CD8-positive, alpha-beta T cell (primary cell): ENCODE measurements at places on chromosomes 2 and 18.

GRCh38 chr2:226585130-226585561 lies 214.5 kb downstream of the IRS1 start:
- DNase-seq: no peak

GRCh38 chr2:25490217-25490616 lies 148.5 kb upstream of the DNMT3A start:
- DNase-seq: no peak

DNA sequence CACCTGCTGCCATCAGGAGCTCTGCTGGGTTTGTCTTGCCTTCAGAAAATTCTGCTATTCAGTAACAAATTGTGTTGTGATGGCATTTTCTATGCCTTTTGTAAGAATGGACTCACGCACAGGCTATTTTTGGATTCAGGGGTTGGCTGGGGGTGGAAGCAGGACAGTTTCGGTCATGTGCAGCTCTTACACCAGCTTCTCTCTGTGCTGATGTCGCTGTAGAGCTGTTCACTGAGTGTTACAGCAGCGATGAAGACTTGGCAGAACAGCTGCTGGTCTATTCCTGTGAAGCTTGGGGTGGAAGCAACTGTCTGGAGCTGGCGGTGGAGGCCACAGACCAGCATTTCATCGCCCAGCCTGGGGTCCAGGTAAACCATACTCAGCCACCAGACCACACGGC lies 49.2 kb downstream of the TRPM8 start:
- no peak for DNase-seq

GRCh38 chr2:9554921-9555296 lies 721 bp downstream of the ADAM17 start:
- peak; percentile 68 for DNase-seq

DNA sequence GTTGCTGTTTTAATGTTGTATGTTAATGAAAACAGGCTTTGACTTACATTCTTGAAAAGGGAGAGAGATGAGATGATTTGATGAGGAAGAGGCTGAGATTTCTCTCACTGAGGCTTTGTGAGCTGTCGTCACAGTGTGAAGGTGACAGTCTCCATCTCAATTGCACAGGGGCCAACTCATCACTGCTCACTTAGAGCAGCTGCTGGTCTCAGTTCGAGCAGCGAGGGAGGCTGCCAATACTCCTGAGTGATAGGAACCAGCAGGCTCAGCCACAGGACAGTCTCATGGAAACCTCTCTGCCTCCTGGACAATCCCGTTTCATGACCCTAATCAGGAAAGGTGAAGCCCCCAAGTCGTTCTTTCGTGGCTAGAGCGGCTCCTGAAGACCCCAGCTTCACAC lies 170.7 kb upstream of the SOX11 start:
- DNase-seq: no peak

DNA sequence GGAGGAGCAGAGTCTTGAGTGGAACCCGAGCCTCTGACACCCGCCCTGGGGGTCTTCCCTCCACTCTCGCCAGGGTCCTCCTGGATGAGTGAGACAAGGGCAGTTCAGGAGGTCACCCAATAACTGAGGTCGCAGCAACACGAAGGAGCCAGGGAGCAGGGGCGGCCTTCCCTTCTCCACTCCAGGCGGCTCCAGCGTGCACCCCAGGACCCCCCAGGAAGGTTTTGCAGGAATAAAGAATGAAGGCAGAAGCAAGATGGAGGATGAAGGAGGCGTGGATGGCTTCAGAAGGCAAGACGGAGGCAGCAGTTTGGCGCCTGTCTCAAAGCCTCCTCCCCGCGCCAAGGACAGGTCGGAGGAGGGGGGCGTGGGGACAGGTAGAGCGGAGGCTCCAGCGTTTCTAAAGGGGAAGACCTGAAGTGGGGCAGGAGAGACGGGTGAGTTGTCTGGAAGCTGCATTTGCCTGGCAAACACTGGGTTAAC lies 579 bp upstream of the ITM2C start:
- DNase-seq: no peak

- DNase-seq: no peak
These were observed 151.1 kb downstream of the SMAD2 start for GRCh38 chr18:47779381-47779780.

GRCh38 chr2:238816291-238816690 lies 31.6 kb upstream of the TWIST2 start:
- DNase-seq: no peak

- DNase-seq: no peak
These were observed 185.9 kb upstream of the FOSL2 start for GRCh38 chr2:28206762-28207161.

GRCh38 chr2:221501210-221501882 lies 70.8 kb downstream of the EPHA4 start:
- no peak for DNase-seq

GRCh38 chr2:120517751-120518469 lies 172.0 kb downstream of the INHBB start:
- DNase-seq: no peak

GRCh38 chr2:226405465-226405864 lies 394.2 kb downstream of the IRS1 start:
- no peak for DNase-seq

DNA sequence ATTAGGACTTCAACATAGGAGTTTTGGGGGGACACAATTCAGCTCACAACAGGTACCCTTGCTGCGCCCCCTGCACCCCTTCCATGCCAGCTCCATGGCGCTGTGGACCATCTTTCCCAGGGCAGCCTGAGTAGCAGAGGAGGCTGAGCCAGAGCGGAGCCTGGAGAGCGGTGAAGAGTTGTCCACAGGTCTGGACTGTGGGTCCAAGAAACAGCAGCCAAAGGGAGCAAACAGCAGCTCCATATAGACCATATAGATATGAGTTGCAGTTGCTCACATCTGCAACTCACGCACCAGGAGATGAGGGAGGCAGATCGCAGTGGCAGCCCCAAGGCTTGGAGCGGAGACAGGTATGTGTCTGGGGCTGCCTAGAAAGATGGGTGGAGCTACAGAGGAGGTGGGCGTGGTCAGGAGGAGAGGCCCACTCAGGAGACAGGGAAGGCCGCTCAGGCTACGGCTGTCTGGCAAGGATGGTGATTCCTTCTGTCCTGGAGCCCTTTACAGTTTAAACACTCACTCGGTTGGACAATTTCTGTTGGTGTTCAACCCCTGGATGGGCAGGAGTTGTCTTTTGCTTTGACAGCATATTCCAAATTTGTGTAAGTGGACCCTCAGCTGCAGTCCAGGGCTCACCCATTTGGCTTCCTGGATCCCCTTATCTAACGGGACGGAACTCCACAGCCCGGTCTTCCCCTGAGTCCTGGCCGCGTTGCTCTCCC lies 155.1 kb downstream of the LPIN1 start:
- DNase-seq: no peak
